NCI-H187 treated with DMSO at 0.1 percent for 48 hours (cell line): ENCODE measurements at places on chromosomes 11 and 22.

DNA sequence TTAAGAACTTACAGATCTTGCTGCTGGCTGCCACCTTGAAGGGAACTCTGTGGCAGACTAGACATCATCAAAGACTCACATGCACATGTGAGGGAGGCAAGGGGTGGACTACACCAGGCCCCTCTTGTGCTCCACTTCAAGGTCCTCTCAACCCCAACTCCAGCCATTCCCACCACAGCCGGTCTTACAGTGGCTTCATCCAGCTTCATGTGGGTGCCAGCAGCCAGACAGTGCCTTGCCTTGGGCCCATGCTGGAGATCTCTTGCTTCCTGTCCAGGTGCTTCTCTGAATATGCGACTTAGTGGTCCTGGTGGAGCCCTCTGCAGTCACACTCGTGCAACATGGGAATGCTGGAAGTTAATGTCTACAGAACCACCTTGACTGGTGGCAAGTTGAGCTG, 44.6 kb upstream of the WNT7B start:
- DNase-seq = no peak

- DNase-seq = no peak
These were observed 53.3 kb upstream of the CD44 start for GRCh38 chr11:35085531-35086165.

GRCh38 chr11:66904055-66904454, 47.2 kb downstream of the LRFN4 start:
- no peak for DNase-seq

GRCh38 chr11:12539572-12539971, 134.6 kb upstream of the TEAD1 start:
- DNase-seq = no peak

GRCh38 chr11:36427079-36427478, 83.0 kb downstream of the TRAF6 start:
- no peak for DNase-seq

GRCh38 chr11:12454782-12455181, 77.4 kb downstream of the PARVA start:
- no peak for DNase-seq

GRCh38 chr22:49948958-49949913, 11.3 kb upstream of the PIM3 start:
- no peak for DNase-seq

GRCh38 chr11:103550811-103551210, 441.6 kb downstream of the DYNC2H1 start:
- DNase-seq = no peak

GRCh38 chr11:21768388-21768787, 424.5 kb upstream of the ANO5 start:
- no peak for DNase-seq

- no peak for DNase-seq
These were observed 1072.4 kb downstream of the BRD1 start for GRCh38 chr22:48755059-48755949.

DNA sequence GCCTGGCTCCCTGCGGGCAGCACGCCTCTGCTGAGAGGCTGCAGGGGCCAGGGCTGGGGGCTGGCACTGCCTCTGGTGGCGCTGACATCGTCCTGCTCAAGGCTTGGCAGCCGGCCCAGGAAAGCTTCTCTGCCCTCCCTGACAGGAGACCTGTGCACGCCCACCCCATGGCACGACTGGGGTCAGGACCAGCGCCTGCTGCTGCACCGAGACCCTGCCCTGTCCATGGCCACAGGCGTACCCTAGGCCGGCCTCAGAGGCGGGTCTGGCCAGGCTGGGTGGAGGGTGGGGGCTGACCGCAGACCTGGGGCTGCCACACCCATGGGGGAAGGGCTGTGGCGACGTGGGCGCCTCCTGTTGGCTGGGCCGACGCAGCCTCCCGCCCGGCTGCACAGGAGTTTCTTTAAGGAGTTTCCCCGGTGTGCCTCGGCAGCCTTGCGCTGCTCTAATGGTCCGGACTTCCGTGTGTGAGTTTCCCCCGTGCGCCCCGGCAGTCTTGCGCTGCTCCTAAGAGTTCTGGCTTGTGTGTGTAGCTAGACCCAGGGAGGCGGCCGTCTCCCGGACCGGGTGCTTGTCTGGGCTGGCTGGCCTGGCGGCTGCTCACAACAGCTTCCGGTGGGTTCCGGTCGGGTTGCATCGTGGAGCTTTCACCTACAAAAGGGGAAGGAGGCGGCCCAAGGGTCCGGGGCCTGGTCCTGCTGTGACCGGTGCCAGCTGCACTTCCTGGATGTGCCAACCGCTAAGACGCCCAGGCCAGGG, 4.6 kb downstream of the TRABD start:
- no peak for DNase-seq

DNA sequence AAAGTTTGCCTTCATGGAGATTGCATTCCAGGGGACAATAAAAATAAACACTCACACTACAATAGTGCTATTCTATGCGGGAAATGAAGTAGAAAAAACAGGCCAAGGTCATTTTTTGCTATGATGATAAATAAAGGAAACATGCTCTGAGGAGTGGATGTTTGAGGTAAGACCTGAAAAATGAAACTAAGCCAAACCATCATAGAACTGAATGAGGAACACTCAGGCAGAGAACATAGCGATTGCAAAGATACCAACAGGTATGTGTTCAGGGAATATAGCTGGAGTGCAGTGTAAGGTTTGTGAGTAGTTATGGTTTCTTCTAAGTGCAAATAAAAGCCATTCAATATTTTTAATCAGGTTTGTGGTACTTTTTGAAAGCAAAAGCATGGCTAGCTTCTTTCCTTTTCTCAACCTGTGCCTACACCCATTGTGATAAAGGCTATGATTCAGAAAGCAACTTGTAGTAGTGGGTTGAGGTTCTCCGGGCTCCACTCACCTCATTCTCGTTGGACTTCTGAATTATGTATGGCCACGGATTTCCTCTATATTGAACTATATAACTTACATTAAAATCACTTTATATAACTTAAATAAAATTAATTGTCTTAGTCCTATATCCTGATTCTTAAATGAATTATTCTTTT, 278.2 kb upstream of the CHORDC1 start:
- no peak for DNase-seq
